ENCODE measurements at places on chromosomes 7 and 10.

- no peak for DNase-seq
Observed at GRCh38 chr7:157409149-157409752, 72.4 kb downstream of the DNAJB6 start.

- no peak for DNase-seq
Observed at GRCh38 chr10:7596356-7596755, 70.4 kb downstream of the ITIH5 start.

DNA sequence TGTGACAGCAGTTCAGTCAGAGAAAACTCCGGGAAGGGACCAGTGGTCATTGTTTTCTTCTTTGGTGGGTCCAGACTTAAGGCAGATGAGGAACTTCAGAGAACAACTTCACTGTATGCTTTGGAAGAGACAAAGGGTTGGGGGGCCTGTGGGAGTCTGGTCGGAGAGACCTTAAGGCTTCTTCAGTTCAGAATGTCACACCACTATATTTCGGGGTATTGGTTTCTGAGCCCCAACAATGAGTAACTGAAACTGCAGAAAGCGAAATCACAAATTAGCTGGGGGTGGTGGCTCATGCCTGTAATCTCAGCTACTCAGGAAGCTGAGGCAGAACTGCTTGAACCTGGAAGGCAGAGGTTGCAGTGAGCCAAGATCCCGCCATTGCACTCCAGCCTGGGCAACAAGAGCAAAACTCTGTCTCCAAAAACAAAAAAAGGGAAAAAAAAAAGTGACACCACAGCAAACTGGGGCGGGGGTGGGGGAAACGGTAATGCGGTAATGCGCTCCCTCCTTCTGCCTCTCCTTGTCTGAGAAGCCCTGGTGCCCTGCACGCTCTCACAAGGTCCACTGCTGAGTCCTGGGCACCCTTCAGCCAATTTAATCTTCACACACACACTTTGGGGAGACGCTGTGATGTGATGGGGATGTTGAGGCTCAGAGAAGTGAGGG, 2.2 kb upstream of the ADIRF start:
- no peak for DNase-seq

DNA sequence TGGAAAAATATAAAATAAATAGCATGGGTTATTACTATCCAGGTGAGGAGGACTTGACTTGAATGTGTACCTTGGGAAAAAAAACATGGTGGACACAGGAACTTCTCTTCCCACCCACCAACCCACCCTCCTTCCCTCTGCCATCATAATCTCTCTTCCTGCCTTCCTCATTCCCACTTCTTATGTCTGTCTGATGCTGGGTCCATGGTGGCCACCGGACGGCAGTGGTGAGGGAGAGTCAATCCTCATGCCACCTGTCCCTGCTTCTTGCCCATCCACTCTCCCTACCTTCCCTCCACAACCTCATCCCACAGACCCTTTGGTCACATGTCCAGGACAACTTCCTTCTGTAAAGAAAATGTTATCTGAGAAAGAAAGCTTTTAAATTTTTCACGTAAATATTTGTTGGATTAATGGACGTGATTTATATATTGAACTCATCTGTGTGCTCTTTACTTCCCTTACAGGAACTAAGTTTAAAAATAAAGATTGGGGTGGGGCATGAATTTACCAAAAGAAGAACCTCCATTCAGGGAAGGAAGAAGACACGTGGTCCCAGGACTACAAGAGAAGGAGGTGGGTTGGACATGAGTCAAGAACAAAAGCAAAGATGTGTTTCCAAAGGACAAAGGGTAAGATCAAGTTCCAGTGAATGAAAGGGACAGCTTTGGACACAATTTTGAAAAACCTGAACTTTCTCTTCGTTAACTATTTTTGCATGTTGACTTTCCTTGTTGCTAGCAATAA, 104.5 kb downstream of the PIP4K2A start:
- no peak for DNase-seq

DNA sequence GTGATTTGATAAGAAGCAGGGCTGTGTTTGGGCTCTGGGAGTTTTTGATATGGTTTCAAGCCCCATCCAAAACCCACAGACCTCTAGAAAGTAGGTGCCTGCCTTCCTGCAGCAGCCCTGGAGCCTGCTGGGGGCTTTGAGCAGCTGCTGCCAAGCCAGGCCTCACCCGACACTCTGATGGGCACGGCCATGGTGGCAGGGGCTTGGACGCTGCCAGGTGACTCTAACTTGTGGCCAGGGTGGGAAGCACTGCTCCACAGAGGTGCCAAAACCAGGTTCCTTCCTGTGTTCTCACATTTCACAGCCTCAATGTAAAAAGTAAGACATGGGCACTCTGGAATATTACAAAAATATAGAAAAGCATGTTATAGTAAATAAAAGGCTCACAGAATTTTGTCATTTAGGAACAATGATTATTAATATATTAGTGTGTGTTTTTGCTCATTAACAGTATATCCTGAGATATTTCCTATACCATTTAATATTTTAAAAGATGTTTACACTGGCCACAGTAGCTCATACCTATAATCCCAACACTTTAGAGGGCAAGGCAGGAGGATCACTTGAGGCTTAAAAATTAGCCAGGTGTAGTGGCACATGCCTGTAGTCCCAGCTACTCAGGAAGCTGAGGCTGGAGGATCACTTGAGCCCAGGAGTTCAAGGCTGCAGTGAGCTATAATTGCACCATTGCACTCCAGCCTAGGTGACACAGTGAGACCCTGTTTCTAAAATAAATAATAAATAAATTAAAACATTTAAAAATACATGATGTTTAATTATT, 95.1 kb downstream of the EGFR start:
- no peak for DNase-seq

GRCh38 chr10:114925587-114926586, 12.1 kb upstream of the TRUB1 start:
- no peak for DNase-seq

DNA sequence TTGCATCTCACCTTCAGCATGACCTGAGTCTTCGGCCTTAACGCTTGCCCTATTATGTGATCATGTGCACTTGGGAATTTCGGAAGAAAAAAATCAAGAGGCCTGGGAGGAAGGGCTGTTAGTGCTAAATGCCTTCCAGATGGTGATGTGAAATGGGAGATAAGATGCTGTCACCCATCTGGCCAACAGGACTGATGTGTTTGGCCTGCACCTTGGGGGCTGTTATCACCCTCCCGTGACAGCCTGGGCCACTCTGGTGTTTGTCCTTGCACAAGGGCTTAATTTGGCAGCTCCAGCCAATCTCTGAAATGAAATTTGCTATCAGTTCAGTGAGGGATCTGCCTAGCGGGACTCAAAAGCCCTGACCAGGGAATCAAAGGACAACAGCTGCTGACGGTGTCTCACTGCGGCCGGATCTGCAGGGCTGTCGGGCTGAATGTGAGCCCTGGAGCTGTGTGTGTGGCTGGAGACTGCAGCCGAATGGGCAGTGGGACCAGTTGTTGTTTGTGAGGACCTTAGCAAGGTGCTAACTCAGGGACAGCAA, 131.4 kb upstream of the BTBD16 start:
- no peak for DNase-seq

DNA sequence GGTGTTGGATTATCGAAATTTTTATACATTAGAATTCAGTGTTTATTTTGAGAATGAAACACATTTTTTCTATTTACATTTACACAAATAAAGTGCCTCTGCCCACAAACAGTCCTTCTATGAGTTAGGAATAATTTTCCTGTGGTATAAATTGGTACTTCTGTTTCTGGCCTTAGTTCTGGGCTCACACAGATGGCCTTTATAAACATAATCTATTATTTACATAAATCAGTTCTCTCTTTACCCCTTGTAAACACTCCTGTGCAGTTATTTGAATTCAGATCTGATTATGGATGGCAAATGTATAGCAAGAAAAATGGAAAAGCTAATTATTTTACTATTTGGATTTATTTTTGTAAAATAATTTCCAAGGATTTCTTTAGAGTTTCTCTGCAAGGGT, 143.2 kb downstream of the PRKG1 start:
- no peak for DNase-seq

DNA sequence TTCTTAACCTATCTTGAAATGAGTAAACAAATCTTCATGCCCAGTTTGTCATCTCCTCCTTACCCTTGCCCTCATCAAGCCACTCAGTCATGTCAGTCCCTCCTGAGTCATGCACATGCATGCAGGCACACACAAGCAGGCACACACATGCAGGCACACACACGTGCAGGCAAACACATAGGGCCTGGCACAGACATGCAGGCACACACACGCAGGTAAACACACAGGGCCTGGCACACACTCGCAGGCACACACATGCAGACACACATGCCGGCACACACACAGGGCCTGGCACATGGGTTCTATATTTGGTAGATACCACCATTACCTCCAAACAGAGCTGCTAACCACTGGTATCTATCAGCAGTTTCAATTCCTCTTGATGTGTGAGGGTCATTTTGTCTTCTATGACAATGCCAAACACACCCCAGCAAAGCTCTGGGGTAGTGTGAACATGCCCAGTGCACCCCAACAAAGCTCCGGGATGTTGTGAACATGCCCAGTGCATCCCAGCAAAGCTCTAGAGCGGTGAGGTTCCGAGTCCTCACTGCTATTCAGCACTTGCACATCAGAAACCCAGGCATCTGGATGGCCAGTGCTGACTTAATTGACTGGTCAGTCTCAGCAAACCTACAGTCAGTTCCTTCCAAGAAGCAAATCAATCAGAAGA, 563.8 kb downstream of the PTPRN2 start:
- no peak for DNase-seq

DNA sequence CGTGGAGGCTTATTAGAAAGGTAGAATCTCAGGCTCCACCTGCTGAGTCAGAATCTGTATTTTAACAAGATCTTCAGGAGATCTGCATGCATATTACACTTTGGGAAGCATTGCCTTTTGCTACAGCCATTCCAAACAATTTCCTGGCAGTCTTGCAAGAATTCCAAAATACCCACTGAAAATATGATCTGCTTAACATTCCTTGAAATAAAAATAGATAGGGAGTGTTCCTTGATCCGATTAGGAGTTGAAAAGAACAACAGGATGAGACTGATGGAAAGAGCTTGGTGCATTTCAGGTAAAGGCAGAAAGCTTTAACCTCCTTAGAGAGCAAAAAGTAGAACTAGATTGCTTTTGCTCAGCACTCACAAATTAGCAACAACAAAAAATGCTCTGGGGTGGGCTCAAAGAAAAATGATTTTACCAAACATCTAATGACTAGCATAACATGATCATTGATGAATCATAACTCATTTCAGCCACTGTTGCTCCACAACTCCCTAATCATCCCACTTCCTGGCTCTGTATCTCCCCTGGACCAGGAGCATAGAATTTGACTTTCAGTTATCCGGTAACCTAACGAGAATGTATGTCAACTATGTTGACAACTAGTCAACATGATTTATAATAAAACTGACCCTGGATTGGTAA, 115.2 kb downstream of the RNLS start:
- DNase-seq: no peak

DNA sequence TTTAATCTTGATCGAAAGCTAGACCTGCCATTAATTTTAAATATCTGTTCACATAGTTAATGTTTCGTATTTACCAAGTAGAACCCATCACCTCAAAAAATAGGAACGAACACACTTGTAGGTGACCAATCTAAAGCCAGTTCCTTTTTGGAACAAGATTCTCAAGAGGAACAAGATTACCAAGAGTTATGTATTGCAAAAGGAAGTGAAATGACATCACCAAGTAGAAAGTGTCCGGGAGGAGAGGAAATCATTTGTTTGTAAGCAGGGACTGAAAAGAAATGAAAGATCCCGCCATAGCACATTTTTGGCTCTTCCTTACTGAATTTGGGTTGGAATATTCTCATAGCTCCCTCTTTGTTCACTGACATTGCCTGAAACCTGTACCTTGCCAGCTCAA, 1200.5 kb downstream of the SORCS1 start:
- DNase-seq: no peak

GRCh38 chr7:371119-371778, 81.3 kb downstream of the FOXL3 start:
- no peak for DNase-seq

GRCh38 chr10:104345941-104346340, 7.7 kb upstream of the ITPRIP start:
- no peak for DNase-seq

GRCh38 chr7:33720139-33720538, 185.2 kb upstream of the BMPER start:
- no peak for DNase-seq

DNA sequence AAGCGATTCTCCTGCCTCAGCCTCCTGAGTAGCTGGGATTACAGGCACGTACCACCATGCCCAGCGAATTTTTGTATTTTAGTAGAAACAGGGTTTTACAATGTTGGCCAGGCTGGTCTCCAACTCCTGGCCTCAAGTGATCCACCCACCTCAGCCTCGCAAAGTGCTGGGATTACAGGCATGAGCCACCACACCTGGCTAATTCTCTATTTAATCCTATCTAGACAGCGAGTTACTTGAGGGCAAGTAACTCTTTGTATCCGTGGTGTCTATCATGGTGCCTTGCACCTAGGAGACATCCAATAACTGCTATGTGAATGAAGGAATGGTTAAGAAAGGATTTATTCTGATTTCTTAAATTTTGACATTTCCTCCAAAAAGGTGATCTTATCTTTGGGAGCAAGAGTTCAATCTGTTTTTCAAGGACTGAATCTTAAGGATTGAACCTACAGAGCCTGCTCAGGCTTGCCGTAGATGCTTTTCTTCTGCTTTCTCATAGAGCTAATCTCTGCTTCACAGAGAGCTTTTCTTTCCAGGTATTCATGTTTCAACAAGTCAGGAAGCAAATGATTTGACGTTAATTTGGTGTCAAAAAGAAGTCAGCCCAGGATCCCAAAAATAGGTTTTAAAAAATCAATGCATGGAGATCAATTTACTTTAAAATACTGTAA, 101.6 kb downstream of the CUL2 start:
- DNase-seq: no peak

- DNase-seq: no peak
Observed at GRCh38 chr10:45607276-45607675, 65.3 kb downstream of the ZFAND4 start.

- no peak for DNase-seq
Observed at GRCh38 chr10:91796331-91797047, 1.7 kb upstream of the TNKS2 start.

GRCh38 chr10:131569851-131570715, 258.6 kb upstream of the TCERG1L start:
- no peak for DNase-seq

DNA sequence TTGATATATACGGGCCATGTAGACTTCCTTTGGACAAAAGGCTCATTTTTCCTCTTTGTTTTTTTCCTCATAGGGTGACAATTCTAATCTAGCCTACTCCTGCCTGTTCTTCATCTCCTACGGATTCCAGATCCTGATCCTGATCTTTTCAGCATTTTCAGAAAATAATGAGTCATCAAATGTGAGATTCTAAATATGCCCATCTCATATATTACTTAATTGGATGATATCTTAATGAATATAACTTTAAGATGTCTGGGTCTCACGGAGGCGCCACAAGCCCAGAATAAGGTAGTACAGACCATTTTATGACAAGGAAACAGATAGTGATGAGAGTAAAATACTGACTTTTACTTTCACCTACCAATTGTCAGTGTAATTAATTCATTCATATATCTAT, 11.4 kb downstream of the ABCC2 start:
- no peak for DNase-seq

All from urinary bladder (tissue), 4 donors.